Lung (tissue), 17 donors: ENCODE measurements at places on chromosomes 5 and 9.

- no peak for DNase-seq
Measured at GRCh38 chr9:93096131-93096802, at the start of gene CARD19. CARD19 (plus strand) TSS chr9:93096217; CDS start chr9:93096346, 129 bp downstream.

GRCh38 chr5:138753794-138754698, 821 bp downstream of the CTNNA1 start:
- DNase-seq: peak; percentile 94

DNA sequence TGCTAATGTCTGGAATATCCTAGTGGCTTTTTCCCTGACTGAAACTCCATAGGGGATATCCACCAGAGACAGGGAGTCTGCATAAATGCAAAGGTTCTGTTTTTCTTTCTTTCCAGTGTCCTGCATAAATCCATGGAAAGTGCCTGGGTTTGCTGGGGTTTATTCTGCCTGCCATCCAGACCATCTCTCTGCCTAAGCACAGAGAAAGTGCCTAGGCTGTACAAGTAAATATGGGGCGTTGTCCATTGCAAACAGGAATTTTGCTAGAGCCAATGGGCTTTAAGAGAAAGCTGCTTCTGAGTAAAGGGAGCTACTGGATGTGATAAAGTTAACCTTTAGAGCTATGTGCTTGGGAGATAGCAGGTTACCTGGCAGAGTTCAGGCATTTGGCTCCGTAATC, 407.5 kb downstream of the AGTPBP1 start:
- DNase-seq: no peak

GRCh38 chr5:10520706-10521105, 43.2 kb upstream of the ANKRD33B start:
- peak; percentile 63 for DNase-seq

DNA sequence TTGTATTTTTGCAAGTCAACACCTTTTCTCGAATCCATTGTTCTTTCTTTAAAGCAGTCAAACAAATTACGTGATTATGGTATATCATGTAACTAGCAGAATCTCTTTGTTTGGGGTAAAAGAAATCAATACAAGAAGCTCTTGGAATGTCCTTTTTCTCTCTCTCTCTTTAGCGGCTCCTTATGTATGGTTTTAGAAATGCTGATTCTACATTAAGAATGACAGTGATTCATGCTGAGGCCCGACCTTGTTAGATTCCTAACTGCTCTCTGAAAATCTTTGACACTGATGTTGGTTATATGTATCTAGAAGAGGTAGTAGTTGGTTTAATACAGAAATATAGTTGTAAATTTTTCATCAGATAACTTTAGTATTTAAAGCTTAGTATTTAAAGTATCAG, 76.4 kb downstream of the SNX24 start:
- DNase-seq: no peak
